Heart right ventricle (tissue), 16 donors: ENCODE measurements at places on chromosomes 2 and 18. TPM values are rescaled to one million over a fixed set of nuclear protein-coding genes. Genes with fewer than 3 reads are reported as not detected.

GRCh38 chr2:177810906-177811305, 261.7 kb downstream of the PDE11A start:
- no peak for DNase-seq

SERPINB10 gene
- total RNA-seq: not detected

OSBPL6 gene
- total RNA-seq: 4.6 TPM

GRCh38 chr2:62206024-62206423, 10.1 kb downstream of the B3GNT2 start:
- no peak for DNase-seq

TOGARAM2 gene
- total RNA-seq: 14.2 TPM

DNA sequence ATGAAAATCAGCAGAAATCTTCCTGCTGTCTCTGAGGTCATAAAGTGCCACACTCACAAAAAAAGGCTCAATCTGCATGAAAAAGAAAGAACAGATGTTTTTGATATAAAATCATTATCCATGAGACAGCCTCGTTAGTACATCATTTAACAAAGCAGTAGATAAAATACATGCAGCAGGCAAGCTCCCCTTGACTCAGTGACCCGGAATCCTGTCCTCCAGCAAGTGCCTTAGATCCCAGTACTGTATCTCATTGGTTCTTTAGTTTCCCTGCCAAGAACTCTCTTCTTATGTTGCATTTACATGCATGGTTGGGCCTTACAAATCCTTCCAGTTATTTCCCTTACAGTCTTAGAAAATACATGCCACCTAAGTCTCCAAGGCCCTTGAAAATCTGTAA, 148.9 kb upstream of the CCDC195 start:
- no peak for DNase-seq

- no peak for DNase-seq
Observed at GRCh38 chr18:21433436-21433835, 167.1 kb downstream of the ESCO1 start.

- no peak for DNase-seq
Observed at GRCh38 chr18:33744032-33744697, 166.1 kb downstream of the ASXL3 start.

ALPG gene
- not detected for total RNA-seq

DNA sequence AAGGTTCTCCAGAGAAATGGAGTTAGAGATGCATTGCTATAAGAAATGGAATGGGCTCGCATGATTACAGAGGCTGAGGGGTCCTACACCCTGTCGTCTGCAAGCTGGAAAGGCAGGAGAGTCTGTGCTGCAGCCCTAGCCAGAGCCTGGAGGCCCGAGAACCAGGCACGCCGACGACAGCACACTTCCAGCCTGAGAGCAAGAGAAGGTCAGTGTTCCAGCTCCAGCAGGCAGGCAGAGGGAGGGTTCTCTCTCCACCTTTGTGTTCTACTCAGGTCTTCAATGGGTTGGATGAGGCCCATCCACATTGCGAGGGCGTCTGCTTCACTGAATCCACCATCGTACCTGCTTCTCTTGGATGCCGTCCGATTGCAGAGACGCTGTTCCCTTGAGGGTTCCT, 177.6 kb upstream of the HDAC4 start:
- no peak for DNase-seq

- no peak for DNase-seq
Observed at GRCh38 chr2:118112771-118113334, 24.6 kb downstream of the INSIG2 start.

GRCh38 chr2:201191132-201191875, 8.4 kb downstream of the CASP10 start:
- no peak for DNase-seq

DNA sequence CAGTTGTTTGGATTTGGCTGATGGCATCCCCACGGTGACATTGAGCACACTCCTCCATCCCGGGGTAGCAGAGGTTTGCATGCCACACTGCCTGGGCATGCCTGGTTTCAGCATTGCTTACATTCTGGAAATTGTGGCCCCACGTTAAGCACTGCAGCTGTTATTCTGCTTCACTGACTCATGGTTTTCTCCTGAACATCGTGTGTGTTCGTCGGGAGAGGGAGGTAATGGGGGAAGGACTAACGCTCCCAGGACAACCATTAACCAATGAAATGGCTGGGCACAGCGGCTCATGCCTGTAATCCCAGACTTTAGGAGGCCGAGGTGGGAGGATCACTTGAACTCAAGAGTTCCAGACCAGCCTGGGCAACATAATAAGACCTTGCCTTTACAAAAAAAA, 28.2 kb upstream of the YWHAQ start:
- DNase-seq: no peak

DNA sequence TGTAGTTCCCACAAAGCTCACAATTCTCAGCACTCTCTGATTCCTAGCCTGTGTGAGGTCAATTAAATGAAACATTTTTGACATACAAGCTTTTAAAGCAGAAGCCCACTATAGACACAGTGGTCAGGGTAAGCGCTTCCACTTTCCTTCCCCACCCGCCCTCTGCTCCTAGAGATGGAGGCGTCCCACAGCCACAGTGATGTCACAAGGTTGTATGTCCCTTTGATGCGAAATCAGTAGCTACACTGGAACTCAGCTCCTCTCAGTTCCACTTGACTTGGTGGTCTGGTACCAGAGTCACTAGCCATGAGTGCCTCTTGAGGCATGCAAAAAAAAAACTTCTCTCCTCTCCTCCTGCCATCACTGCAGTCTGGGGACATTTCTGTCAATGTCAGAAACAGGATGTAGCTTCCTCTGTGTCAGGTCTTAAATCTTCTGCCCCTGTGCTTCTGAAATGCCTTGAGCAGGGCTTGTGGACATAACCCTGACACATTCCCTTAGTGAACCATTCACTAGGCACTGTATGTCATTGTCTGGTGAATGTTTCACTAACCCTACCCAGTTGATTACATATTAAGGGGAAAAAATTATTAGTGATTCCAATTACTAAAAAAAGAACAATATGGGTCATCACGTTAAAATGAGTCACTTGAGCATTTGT, 7.8 kb downstream of the SULT1C4 start:
- DNase-seq: no peak

HIBCH gene
- 23.9 TPM for total RNA-seq

RNF125 gene
- 7.7 TPM for total RNA-seq

DNA sequence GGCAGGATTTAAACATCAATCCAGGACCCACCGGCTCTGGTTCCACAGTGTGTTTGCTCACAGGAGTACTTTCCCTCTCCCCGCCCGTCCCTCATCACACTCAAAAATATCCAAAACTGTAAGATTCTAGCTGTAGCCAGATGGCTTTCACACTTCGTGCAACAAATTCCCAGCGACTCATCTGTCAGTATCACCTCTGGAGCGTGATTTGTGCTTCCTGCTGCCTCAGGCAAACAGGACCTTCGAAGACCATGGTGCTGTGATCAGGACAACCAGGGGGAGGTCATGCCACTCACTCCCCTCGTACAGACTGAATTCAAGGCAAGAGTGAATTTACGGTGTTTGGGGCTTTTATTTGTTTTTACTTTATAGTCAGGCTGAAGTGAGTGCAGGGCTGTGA, 154.5 kb upstream of the PID1 start:
- DNase-seq: no peak

SH3RF3 gene
- total RNA-seq: 8.4 TPM

STARD6 gene
- total RNA-seq: not detected

DNA sequence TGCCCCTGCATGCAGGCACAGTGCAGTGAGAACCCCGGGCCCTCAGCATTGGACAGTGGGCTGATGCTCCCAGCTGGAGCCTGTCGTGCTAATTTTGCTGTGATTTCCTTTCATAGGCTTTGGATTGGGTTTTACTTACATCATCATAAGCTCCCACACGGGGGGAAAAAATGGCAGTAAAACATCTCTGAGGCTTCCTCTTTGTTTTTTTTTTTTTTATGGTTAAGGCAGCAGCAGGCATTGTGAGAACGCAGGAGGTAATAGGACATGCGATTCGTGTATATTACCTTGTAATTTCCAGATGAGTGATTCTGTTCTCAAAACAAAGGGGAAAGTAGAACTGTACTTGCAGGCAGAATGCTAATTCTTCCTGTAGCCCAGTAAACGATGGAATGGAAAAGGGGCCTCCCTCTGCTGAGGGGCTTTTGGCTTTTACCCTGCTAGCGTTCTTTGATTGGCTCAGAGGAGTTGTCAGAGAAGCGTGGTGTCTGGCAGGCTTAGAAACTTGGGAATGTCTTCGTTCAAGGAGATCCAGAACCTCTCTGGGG, 89.7 kb downstream of the NPAS2 start:
- DNase-seq: no peak

- DNase-seq: no peak
Observed at GRCh38 chr18:68282232-68282631, 432.7 kb downstream of the TMX3 start.

GRCh38 chr2:215983581-215984351, 29.6 kb downstream of the MREG start:
- DNase-seq: no peak

CYTIP gene
- 1.1 TPM for total RNA-seq

DNA sequence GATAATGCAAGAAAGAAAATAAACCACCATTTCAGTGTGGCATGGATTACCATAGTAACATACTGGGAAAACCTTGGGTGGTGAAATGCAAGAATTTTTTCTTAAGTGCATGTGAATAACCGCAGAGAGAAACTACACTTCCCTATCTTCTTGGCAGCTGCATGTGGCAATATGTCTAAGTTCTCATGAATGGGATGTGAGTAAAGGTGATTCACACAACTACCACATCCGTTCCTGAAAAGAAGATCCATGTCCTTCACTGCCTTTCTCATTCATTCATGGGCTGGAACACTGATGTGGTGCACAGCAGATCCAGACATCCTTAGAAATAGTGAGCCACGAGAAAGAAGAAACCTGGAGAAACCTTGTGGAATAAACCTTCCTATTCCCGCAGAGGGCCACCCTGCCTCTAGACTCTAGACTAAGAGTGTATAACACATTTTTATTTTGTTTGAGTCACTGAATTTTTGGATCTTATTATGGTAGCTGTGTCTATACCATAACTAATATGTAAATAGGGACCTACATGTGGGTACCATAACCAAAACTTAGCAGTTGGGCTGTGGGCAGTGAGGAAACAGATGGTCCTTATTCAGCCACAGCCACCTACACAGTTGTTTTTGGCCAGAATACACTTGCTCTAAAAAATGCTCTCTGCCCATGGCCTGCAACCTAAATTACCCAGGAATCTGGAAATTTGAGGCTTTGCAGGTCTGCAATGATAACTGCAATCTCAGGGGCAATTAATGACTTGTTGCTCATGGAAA, 573.3 kb downstream of the LRP1B start:
- DNase-seq: no peak

- DNase-seq: no peak
Observed at GRCh38 chr2:231228223-231228622, 29.8 kb downstream of the ARMC9 start.

ITGA6 gene
- total RNA-seq: 49.7 TPM

DNA sequence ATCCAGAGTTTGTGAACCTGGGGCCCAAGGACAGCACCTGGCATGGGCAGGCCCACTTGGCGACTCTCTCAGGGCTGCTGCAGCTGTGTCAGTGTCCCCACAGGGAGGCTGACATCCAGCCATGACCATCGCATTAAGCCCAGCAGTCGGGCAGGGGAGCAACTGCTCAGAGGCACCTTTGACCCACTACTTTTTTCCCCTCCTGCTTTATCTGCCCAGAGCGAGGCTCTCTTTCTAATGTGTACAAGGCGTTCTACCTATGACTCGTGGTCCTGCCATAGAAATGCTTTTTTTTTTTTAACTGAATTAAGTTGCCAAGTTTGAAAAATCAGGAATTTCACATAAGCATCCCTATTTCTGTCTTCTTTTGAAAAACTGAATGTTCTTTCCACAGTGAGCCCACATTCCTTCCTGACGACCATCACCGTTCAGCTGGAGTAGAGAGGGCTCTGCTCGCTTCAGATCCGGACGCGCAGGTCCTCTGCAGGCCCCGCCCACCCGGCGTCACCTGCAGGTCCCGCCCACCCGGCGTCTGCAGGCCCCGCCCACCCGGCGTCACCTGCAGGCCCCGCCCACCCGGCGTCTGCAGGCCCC, 403 bp upstream of the CLUL1 start:
- DNase-seq: no peak

DNA sequence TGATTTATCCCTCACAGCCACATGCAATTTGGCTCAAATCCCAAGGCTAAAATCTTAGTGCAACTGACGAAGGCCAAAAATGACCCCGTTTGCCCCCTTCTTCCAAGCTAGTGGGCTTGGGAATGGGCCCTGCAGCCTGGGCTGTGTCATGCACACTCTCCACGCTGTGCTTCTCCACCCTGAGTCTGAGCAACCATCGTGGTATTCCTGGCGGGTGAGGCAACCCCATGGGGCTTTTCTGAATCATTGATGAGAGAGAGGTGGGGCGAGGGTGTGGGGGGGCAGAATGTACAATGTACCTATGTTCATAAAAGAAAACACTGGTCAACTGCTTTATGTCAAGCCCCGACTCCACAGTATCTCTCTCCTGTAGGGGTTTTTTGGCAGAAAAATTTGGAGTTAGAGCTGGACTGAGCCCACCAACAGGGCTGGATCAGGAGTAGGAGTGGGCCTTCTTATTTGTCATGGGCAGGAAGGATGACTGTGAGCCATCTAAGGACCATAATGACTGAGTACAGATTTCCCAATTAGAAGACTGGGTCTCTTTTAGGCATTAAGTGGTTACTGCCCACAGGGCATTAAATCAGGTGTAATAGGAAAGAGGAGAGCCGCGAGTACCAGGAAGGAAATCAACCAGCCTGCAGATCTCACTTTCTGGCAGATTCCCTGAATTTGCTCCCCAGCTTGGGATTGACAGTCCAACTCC, 8.9 kb downstream of the SULT1C2 start:
- no peak for DNase-seq

GRCh38 chr2:62344472-62344871, 148.6 kb downstream of the B3GNT2 start:
- DNase-seq: no peak

TSPYL6 gene
- total RNA-seq: not detected

DNA sequence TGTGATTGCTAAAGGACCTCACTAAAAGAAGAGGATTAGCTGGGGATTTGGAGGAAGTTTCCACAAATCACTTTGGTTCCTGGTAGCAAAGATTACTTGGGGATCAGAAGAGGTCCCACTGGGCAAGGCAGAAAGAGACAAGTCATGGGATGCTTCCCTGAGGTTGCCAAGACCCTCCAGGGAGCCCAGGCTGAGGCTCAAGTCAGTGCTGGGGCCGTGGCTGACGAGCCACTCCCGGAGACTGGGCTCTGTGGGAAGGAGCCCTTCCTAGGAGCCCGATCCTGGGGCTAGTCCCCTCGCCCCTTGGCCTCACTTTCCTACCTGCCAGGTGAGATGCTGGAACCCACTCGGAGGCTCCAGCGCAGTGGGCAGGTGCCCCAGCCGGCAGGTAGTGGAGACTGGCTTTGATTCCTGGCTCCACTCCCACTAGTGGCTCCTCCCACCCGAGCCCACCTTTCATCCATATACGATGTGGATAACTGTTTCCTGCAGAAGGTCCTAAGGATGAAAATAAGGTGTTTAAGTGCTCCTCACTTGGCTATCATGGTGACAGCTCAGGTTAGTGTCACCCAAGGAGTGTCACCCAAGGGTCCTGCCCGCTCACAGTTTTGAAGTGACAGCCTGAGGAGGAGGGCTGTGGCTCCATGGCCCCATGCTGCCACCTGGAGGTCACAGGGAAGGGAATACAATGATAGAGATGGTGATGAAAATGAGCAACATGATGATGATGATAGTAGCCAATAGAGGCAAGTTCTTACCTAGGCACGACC, 100.5 kb downstream of the CAPN13 start:
- peak; percentile 78 for DNase-seq

CRYBA2 gene
- not detected for total RNA-seq
